ENCODE measurements at places on chromosomes 3 and 15. TPM values are rescaled to one million over a fixed set of nuclear protein-coding genes. Genes with fewer than 3 reads are reported as not detected.

Gene SYNPR
- not detected for polyA plus RNA-seq

Gene LRRC31
- polyA plus RNA-seq: not detected

Gene MOBP
- polyA plus RNA-seq: not detected

Gene SLC6A20
- polyA plus RNA-seq: 0.41 TPM

Gene GRAMD2A
- not detected for polyA plus RNA-seq

Gene TF
- not detected for polyA plus RNA-seq

DNA sequence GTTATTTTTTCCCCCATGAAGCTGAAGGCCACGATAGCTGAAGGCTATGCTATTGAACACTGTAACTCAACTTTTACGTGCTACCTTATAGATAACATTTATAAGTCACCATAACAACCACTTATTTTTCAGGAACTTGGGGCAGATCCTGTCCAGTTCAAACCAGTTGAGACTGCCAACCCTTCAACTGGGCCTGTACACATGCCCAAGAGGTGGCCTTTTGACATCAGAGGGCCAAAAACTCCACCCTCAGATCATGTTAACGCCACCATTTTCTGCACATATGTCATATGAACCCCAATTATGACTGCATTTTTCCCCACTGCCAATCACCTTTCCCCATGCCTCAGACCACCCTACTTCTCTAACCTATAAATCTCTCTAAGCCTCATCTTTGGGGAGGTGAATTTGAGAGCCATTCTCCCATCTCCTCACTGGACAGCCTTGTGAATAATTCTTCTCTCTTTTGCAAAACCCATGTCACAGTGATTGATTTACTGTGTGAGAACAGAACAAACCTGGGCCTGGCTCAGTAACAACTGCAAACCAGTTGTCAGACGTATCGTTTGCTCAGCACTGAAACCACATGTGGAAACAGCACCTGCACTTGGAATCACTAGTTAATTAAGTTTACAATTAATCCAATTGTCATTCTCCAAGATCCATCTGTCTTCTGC, 42.5 kb downstream of the ZNF445 start:
- DNase-seq: no peak

- no peak for DNase-seq
Observed at GRCh38 chr3:81354119-81354518, 407.3 kb downstream of the GBE1 start.

DNA sequence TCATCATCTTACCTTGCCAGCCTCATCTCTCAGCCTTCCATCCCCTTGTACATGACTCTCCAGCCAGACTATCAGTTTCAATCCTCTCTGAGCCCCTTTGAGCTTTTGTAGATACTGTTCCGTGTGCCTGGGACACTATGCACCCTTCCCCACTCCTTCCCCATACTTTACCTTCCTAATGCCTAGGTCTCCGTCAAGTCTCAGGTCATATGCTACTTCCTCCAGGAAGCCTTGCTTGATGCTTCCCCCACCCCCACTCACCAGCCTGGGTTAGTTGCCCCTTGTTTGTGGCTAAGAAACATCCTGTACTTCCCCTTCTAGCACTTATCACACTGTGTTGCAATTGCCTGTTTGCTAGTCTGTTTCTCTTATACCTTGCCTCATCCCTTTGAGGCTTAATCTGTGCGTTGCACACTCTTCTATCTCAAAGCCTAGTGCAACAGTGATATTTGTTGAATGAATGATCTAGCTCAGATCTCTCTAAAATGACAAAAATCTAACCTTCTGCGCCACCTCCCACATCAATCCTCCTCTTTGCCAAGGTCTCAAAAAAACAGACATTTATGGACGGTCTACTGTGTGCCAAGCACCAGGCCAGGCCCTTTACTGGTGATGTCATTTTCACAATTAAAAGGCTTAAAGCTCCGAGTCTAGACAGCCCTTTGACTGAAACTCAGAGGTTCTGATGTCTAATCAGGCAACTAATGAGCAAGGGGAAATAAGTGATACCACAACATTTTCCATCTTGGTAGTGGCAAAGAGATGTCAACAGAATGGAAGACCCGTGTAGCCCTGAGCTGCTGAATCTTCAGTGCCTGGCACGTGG, 6.5 kb upstream of the USP3 start:
- peak; percentile 94 for DNase-seq

- no peak for DNase-seq
Observed at GRCh38 chr3:152902141-152902669, 67.3 kb downstream of the P2RY1 start.

DNA sequence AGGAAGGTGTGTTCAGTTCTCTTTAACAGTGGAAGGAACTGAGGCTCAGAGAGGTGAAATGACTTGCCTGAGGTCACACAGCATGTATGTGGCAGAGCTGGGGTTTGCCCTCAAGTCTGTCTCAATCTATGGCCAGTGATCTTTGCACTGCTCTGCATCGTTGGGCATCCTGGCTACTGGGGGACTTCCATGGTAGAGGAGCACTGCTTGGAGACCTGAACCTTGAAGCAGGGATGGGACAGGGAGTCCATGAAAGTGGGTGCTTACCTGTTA, 2.0 kb downstream of the CORO2B start:
- no peak for DNase-seq

DNA sequence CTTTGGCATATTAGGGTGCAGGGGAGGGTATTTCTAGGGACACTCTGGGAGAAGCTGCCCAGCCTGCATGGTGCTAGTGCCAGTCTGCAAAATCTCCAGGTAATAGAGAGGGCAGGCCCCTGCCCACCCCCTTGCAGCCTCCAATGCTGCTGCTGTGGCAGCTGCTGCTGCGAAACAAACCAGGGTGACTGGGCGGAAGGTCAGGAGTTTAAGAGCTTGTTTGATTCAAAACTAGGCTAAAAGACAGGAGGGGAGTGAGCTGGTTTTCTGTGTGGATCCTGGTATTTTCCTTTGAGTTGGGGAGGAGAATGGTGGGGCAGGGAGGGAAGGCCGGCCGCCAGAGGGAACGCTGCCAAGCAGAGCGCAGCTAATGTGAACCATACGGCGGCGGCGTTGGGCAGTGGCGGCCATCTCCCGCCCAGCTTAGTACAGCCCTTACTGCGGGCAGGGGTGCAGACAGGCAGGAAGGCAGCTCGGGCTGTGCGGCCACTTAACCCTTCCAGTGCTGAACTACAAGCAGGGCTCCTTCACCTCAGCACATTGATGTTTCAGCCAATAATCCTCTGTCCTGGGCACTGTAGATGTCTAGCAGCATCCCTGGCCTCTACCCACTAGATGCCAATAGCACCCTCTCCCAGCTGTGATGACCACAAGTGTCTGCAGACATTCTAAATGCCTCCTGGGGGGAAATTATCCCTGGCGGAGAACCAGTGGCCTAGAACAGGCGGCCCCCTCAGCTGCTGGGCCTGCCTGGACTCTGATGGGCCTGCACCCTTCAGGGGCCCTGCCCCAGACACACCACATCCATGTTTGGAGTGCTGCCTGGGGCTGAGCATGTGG, 125.7 kb downstream of the EEFSEC start:
- DNase-seq: no peak

DNA sequence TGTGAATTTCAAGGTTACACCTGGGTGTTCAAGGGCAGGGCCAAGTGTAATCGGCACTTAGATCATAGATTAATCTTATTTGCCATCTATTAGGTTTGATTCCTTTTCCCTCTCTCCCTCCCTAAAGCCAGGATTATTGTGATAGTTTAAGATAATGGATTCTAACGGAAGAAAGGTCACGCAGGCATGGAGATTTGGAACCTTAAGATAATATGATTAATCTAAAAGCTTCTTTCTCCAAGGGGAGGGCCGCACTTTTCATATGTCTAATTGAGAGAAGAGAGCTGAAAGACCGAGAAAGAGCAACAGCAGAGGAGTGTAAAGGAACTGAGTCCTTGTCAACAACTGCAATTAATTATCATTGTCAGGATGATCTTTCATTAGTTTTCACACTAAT, 858.8 kb upstream of the NR2F2 start:
- no peak for DNase-seq

DNA sequence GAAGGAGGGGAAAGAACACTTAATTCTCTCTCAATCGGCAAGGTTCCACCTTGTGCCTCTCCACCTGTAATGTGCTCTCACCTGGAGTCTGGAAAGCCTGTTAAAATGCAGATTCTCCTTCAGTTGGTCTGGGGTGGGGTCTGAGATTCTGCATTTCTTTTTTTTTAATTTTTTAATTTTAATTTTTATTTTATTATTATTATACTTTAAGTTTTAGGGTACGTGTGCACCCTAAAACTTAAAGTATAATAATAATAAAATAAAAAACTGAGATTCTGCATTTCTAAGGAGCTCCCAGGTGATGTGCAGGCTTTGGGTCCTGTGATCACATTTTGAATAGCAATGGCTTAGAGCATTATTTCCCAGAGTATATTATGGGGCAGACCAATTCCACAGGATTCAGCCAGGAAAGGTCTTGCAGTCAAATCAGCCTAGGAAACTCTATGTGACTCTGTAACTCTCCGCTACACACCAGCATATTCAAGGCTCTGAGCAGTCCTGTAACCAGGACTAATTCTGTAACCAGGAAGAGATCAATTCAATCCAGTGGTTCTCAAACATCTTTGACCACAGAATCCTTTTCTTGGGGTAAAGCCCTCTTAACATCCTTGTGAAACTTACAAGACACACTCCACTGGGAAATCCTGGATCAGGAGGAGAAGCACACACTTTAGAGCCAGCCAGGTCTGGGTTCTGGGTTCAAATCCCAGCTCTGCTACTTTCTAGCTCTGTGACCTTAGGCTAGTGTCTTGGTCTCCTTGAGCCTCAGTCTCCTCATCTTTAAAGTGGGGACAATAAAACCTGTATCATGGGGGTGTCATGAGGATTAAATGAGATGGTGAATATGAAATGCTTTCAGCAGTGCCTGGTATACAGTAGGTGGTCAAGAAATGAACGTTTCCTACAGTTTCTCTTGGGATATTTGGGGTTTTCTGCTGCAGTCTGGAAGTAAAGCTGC, 62.3 kb upstream of the SEC13 start:
- no peak for DNase-seq

DNA sequence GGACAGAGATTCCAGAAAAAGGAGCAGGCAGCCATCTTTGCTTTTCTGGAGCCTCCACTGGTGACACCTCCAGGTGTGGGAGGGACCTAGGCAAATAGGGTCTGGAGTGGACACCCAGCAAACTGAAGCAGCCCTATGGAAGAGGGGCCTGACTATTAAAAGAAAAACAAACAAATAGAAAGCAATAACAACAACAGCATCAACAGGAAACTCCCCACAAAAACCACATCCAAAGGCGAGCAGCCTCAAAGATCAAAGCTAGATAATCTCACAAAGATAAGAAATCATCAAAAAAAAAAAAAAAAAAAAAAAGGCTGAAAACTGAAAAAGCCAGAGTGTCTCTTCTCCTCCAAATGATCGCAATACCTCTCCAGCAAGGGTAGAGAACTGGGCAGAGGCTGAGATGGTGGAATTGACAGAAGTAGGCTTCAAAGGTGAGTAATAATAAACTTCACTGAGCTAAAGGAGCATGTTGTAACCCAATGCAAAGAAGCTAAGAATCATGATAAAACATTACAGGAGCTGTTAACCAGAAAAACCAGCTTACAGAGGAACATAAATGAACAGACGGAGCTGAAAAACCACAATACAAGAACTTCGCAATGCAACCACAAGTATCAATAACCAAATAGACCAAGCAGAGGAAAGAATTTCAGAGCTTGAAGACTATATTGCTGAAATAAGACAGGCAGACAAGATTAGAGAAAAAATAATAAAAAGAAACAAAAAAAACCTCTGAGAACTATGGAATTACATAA, 225.4 kb downstream of the CTNNB1 start:
- DNase-seq: peak; percentile 21

- DNase-seq: no peak
Observed at GRCh38 chr15:70271422-70272088, 173.8 kb upstream of the TLE3 start.

- no peak for DNase-seq
Observed at GRCh38 chr3:99602183-99602582, 36.2 kb upstream of the COL8A1 start.

- DNase-seq: no peak
Observed at GRCh38 chr3:79094654-79095053, 673.1 kb downstream of the ROBO1 start.

DNA sequence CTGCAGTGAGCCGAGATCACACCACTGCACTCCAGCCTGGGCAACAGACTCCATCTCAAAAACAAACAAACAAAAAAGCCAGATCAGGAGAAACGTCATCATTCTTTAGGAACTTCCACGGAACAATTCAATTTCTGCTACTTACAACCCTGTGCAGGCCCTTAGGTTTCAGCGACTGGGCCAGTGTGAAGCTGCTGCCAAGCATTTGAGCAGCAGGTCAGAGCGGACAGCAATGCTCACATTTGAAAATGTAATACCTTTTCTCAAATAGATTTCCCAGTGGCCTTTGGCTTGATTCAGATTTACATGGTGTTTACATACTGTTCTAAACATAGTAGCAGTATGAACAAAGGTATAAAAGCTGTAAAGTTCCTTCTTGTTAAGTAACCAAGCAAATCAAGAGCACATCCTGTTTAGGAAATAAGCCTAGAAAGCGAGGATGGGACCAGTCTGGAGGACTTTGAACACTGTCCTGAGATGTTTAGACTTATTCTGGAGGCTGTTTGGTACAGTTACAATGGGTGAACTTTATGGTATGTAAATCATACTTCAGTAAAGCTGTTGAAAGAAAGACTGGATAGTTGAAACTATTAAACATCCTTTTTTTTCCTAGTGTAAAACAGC, 141.2 kb downstream of the HCN4 start:
- DNase-seq: no peak

DNA sequence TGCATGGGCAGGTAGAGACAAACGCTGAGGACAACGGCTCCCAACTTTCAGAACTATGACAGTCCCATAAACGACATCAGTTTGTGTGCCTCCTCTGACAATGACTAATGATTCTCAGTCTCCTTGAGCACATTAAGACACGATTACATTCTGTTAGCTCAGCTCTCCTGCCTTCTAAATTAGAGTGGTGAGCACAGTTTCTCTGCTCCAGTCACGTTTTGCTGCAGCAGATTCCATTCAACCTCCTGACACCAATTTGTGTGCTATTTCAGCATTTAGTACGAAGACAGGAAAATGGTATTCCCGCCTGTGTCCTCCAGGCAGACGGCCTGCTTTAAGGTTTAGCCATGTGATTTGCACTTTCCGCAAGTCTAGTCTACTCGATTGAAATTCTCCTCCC, 458.4 kb upstream of the CFAP20DC start:
- no peak for DNase-seq

- no peak for DNase-seq
Observed at GRCh38 chr3:13561376-13561775, 12.5 kb downstream of the FBLN2 start.

DNA sequence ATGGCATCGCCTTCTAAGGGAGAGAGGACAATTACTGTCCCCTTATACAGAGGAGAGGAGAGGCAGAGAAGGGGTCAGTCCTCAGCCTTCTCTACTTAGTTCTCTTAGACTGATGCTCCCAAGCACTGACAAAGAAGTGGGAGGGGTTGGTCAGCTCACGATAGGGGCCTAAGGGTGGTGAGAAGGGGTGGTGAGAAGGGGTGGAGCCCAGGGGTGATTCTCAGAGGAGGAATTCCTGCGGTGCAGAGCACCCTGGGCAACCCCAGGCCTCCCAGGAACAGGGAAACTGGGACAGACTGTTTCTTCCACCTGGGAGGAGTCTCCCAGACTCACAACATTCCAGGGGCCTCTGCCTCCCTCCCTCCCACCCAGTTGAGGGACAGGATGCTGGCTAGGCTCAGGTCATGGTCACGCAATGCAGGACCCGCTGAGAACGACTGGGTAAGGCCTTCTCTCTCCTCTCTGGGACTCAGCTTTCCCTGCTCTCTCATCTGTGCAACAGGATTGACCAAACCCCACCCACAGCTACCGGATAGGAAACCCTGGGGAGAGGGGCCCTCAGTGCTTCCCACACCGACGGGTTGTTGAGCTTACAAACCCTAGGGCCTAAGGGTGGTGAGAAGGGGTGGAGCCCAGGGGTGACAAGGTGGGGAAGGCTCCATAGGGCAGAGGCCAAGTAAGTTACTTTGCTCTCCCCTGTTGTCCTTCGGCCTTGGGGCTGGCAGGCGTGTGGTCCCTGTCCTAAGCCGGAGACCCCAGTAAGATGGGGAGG, 1.5 kb downstream of the TPRA1 start:
- no peak for DNase-seq

All from CD4-positive, alpha-beta memory T cell (primary cell).